ENCODE measurements at places on chromosomes 2 and 18. TPM values are rescaled to one million over a fixed set of nuclear protein-coding genes. Genes with fewer than 3 reads are reported as not detected.

DNA sequence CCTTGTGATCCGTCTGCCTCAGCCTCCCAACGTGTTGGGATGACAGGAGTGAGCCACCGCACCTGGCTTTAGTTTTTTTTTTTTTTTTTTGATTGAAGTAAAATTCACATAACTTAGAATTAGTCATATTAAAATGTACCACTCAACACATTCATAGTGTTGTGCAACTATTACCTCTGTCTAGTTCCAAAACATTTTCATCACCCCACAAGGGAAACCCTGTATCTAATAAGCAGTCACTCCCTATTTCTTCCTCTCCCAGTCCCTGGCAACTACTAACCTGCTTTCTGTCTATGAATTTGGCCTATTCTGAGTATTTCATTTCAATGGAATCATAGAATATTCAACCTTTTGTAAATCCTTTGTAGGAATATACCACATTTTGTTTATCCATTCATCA is 123.9 kb upstream of the FAM117B start:
- no peak for DNase-seq

FAM110C gene
- total RNA-seq: 0.50 TPM

TACR1 gene
- total RNA-seq: not detected

- DNase-seq: no peak
Measured at GRCh38 chr18:10371165-10371564, 83.3 kb upstream of the APCDD1 start.

KCNF1 gene
- 0.15 TPM for total RNA-seq

DNA sequence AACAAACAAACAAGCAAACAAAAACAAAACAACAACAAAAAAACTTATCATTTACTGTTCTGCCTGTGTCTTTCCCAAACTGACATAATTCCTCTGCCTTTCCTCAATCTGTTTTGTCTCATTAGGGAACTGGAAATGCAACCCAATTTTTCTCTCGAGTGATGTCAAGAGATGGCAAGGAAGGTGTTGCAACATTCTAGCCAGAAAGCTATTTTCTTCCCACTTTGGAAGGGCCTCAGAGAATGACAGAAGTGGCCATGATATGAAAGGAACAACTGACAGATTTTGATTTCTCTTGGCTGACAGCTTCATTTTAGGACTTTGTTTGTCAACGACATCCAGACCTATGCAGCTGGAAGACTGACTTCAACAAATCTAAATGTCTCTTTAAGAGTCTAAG is 24.7 kb downstream of the RND3 start:
- no peak for DNase-seq

DNA sequence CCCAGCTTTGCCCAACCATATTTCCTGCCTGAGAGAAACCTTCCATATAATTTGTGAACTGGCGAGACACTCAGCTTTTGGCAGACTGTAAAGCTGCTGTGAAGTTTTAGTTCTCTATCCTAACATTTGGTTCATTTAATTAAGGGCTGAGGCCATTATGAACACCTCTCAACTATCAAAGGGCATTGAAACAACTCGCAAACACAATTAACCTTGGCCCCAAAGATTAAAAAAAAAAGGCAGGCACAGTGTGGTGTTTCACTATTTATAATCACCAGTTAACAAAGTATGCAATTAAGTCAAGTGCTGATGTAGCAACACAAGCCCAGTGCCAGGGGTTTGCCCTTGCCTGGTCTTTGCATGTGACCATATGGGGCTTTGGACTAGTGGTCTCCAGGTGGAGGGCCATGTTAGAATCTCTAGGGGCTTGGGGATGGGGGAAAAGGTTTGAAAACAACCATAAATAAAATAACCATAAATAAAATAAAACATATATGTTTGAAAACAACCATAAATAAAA is 297.6 kb upstream of the SKOR2 start:
- DNase-seq: no peak

DNA sequence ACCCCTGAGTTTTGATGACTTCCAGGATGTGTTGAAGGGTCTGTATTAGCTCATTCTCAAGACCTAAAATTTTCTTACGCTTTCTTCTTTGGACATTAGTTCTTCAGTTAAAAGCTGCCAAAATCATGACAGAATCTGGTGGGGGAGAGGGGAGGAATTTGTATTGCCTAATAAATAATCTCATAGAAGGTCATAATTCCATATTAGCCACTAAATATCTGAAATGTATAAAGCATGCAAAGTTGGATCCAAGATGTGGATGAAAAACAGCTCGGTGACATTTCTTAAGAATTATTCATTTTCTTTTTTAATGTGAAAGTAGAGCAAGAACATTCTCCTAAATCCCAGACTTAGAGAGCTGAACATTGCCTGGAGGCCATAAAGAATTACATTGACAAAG is 120.1 kb downstream of the MMADHC start:
- no peak for DNase-seq

GRCh38 chr18:76391038-76391437 is 104.0 kb downstream of the ZNF516 start:
- no peak for DNase-seq

DNA sequence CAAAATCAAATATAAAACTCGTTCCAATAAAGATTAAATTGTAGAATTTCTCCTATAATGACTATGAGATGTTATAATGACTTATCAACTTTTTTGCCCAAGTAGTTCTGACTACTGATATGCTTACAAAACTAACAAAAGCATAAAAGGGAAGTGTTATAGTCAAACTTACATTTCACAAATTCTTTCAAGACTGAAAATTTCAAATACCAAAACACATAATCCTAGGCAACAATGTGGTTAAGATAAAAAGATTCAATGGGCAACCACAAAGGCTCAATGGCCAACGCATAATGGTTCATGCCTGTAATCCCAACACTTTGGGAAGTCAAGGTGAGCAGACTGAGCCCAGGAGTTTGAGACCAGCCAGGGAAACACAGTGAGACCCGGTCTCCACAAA is 135.7 kb downstream of the USP34 start:
- DNase-seq: no peak

- no peak for DNase-seq
Measured at GRCh38 chr2:122255924-122256323, 500.5 kb downstream of the TSN start.

DNA sequence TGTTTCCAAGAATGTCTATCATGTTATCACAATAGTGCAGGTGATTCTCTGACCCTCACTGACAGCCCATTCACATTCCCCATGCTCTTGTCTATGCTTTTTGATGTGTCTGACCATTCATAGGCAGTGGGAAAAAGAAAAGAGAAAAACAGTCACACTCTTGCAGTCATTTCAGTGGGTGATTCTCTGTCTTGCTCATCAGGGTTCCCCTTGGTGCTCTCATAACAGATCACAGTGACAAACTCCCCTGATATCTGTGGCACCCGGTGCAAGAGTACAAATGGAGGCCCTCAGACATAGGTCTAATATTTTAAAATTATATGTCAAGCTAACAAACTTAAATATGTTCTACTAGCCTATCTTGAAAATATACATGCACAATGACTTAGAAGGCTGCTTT is 72.7 kb upstream of the PPP1CB start:
- no peak for DNase-seq

RGPD5 gene
- 34.0 TPM for total RNA-seq

SAG gene
- total RNA-seq: 0.03 TPM

YWHAQ gene
- total RNA-seq: 468 TPM

SH3BP4 gene
- total RNA-seq: 53.4 TPM

NOSTRIN gene
- total RNA-seq: not detected

UGT1A1 gene
- total RNA-seq: not detected

TXNDC2 gene
- not detected for total RNA-seq

GRCh38 chr2:71348302-71348701 is 16.7 kb downstream of the ZNF638 start:
- DNase-seq: peak; percentile 59

- DNase-seq: no peak
Measured at GRCh38 chr2:187126247-187127005, 277.5 kb upstream of the ZSWIM2 start.

CHST9 gene
- total RNA-seq: 1.3 TPM

C2orf78 gene
- total RNA-seq: 0.06 TPM

GRCh38 chr2:108615480-108616090 is 81.3 kb downstream of the LIMS1 start:
- DNase-seq: no peak

GRCh38 chr2:222708274-222708710 is 36.8 kb downstream of the MOGAT1 start:
- peak; percentile 79 for DNase-seq

- no peak for DNase-seq
Measured at GRCh38 chr18:8361941-8362471, 247.2 kb upstream of the RAB12 start.

GRCh38 chr2:223824301-223824700 is 13.1 kb downstream of the AP1S3 start:
- no peak for DNase-seq

GRCh38 chr18:74399091-74399887 is 57.8 kb downstream of the DIPK1C start:
- no peak for DNase-seq
